Right atrium auricular region (tissue), 2 donors: ENCODE measurements at places on chromosomes 3 and 15. TPM values are rescaled to one million over a fixed set of nuclear protein-coding genes. Genes with fewer than 3 reads are reported as not detected.

- peak; percentile 46 for DNase-seq
Observed at GRCh38 chr15:99435877-99436541, 129.8 kb upstream of the MEF2A start.

GRCh38 chr15:82045179-82045891 lies 483 bp downstream of the MEX3B start:
- DNase-seq = peak; percentile 65

- DNase-seq = no peak
Observed at GRCh38 chr15:42456971-42457370, 34.0 kb downstream of the ZNF106 start.

- no peak for DNase-seq
Observed at GRCh38 chr3:190281308-190282051, 40.8 kb downstream of the CLDN1 start.

GRCh38 chr3:108430540-108430939 lies 79.9 kb downstream of the MYH15 start:
- no peak for DNase-seq

- DNase-seq = peak; percentile 68
Observed at GRCh38 chr3:106609666-106610301, 741.0 kb upstream of the CBLB start.

- no peak for DNase-seq
Observed at GRCh38 chr15:65339920-65340319, 35.4 kb downstream of the RNU5B-1 start.

The IGDCC3 gene
- not detected for total RNA-seq

- DNase-seq = no peak
Observed at GRCh38 chr15:34610354-34610753, 26.9 kb upstream of the GOLGA8B start.

The ALCAM gene
- 16.5 TPM for total RNA-seq

- no peak for DNase-seq
Observed at GRCh38 chr3:160685144-160685766, 8.3 kb downstream of the ARL14 start.

- DNase-seq = no peak
Observed at GRCh38 chr15:85649372-85649771, 145.4 kb downstream of the KLHL25 start.

DNA sequence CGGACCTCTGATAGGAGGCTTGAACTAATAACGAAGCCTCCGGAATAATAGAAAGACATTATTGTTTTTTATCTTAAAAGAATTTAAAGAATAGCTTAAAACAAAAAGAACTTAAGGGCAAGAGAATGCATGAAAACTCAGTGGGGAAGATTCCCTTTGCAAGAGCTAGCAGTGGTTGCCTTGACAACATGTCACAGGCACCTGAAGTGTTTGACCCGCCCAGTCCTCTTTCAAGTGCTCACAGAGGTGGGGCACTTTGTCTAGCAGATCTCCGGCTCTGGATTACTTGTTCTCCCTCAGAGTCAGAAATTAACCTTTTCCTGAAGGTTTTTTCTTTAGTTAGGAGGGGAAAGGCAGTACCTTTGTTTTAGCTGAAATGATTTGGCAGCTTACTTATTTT lies 37.8 kb downstream of the LARS2 start:
- DNase-seq = no peak

DNA sequence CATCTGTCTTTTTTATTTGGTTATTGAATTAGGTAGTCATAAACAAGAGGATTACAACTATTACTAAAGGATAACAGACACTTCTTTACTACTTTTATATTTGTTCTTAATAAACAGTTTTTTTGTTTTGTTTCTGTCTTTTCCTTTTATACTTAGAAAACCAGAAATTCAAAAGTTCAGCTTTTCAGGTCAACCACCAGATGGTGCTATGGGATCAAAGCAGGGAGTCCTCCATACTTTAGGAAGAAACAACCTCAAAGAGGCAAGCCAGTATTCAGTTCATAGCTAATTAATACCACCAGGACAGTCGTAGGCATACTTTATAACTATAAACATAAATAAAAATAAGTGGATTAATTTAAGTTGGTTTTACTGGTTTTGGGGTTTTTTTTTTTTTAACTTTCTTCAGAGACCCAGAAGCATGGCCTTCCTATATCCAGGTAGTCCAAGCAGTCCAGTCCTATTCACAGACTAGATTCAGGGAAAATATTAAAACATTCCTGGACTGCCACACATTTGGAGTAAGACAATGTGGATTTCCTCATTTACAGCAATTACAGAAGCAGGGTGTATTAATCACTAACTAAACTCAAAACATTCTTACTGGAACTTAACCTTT lies 16.0 kb upstream of the EID1 start:
- DNase-seq = no peak

- no peak for DNase-seq
Observed at GRCh38 chr15:33985287-33985686, 17.0 kb downstream of the CHRM5 start.

The GALNT15 gene
- 83.1 TPM for total RNA-seq

GRCh38 chr3:195187609-195188425 lies 83.1 kb downstream of the XXYLT1 start:
- DNase-seq = no peak

DNA sequence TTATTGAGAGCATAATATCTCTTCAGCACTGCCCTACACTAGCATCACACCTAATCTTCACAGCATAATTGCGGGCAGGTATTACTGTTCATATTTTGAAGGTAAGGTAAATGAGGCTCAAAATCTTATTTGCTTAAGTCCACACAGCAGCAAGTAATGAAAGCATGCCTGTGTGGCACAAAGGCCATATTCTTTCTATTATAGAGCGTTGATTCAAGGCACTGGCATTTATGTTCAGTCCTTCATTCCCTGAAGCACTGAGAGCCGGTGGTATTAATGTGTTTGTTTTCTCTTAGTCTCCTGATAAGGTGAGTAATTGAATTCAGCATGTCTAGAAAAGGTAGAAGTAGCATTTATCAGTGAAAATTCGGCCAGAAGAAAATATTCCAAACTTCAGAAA lies 231.2 kb downstream of the BBX start:
- DNase-seq = no peak

GRCh38 chr3:89685731-89686130 lies 578.3 kb downstream of the EPHA3 start:
- no peak for DNase-seq

DNA sequence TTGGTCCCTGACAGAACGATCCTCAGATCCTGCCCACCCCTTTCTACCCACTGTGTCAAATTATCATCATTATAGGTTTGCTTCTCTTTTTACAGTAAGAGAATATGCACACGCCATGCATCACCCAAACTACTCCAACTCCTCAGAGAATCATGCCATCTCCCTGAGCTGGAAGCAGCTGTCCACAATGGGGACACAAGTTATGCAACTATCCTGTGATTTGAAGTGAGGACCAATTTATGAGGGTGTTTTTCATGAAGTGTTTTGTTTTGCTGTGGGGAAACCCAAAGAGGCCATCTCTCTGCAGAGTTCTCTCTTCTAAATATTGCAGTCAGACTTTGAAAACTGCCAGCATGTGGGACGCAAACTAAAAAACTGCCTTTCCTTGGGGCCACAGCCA lies 35.8 kb upstream of the TNFSF10 start:
- no peak for DNase-seq

GRCh38 chr3:193711166-193711485 lies 118.1 kb downstream of the OPA1 start:
- DNase-seq = no peak

- no peak for DNase-seq
Observed at GRCh38 chr3:147371140-147371539, 35.2 kb downstream of the ZIC4 start.

The MYZAP gene
- total RNA-seq = 491 TPM

GRCh38 chr15:51759557-51760070 lies 8.2 kb downstream of the TMOD2 start:
- DNase-seq = no peak

The LRRC31 gene
- not detected for total RNA-seq

GRCh38 chr3:40550167-40550566 lies 25.4 kb downstream of the ZNF621 start:
- no peak for DNase-seq

DNA sequence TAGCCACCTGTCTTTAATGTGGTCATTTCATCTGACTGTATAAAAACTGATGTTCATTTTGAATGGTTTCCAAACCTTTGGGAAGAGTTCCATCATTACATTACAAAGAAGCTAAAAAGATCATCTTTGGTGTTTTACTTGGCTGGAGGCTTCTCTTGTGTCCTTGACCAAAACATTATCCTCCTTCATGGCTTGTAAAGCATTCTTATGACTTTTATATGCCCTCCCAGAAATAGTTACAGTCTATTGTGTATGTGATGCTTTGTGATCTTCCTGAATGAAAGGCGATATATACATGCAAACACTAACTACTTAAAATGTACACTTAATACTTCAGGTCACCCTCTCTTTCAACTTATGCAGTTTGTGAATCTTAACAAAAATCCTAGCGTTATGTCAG lies 525.6 kb downstream of the MECOM start:
- DNase-seq = no peak

GRCh38 chr3:152943645-152944044 lies 108.7 kb downstream of the P2RY1 start:
- no peak for DNase-seq

DNA sequence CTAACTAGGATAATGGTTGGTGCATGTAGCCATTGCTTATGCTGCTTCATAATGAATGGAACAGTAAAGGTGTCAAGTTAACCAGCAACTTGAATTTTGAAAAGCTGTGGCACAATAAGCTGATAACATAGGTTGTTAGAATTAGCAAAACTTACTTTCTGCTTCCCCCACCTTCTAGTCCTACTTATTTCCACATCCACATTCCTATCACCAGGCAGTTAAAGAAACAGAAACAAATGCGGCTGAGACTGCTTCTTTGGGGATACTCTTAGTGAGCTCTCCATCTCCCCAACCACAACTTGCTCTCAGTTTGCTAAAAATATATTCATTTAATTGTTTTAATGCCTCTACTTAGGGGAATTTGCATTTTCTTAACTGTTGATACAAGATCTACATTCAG lies 215.1 kb downstream of the TIGIT start:
- no peak for DNase-seq

DNA sequence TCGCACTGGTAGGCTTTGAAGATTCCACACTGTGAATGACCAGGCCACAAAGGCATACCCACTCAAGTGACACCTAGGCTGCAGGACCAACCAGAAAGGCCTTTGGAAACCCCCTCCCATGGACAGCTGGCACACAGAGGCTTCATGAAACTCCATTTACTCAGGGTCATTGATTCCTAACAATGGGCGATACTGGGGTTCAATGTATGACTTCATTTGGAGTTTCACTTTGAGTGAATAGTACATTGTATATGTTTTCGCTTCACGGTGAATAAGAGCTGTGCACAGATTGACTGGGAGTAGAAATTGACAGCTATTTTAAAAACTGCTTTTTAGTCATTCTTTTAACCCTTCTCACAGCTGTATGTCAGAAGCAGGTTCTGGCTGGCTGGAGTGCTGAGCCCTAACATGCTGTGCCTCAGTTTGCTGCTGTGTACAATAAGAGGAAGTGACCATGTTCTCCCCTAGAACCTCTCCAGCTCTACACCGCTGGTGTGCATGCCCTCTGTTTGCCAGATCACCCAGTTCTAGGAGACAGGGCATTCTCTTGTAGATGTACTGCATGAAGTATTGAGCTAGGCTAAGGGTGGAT lies 15.4 kb upstream of the CX3CR1 start:
- DNase-seq = no peak

The MFGE8 gene
- total RNA-seq = 341 TPM

DNA sequence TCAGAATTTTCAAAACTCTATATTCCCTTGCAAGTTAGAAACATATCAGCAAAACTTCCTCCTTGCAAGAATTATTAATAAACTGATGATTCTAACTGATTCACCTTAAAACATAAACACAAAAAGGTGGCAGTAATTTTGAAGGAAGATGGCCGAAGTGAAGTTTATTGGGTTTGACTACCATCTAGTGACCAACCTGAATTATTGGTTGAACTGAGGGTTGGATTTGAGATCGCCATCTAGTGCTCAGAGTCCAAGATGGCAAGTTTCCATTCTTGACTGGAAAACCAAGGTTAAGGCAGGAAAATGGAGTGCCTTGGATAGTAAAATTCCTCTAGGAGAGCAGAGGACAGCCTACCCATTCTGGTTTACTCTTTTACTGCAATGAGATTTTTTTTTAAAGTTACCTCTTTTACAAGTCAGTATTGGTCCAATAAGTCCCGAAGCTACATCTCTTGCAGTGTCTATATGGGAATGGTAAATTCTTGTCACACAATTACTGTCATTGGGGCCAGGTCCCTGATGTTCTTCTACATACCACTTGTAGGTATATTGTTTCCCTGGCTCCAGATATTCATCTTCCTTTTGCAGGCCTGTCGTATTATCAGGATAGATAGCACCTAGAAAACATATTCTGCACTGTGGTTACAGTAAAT lies 51.6 kb upstream of the CP start:
- no peak for DNase-seq

The XYLB gene
- 0.79 TPM for total RNA-seq

DNA sequence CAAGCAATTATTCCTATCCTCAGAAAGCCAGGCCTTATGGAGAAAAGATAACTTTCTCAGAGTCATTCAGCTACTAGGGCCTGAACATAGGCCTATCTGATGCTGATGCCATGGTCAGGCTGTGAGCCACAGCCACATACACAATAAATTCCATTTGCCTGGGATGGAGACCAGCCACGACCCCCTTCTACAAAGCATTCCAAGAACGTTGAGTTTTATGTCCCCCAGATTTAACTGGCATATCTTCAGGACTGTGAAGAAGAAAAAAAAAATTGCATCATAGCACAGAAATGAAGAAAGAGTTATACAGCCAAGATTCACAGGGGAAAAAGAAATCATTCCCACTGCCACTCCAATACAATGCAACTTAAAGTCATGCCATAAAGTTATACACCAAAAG lies 100.0 kb downstream of the THBS1 start:
- no peak for DNase-seq

DNA sequence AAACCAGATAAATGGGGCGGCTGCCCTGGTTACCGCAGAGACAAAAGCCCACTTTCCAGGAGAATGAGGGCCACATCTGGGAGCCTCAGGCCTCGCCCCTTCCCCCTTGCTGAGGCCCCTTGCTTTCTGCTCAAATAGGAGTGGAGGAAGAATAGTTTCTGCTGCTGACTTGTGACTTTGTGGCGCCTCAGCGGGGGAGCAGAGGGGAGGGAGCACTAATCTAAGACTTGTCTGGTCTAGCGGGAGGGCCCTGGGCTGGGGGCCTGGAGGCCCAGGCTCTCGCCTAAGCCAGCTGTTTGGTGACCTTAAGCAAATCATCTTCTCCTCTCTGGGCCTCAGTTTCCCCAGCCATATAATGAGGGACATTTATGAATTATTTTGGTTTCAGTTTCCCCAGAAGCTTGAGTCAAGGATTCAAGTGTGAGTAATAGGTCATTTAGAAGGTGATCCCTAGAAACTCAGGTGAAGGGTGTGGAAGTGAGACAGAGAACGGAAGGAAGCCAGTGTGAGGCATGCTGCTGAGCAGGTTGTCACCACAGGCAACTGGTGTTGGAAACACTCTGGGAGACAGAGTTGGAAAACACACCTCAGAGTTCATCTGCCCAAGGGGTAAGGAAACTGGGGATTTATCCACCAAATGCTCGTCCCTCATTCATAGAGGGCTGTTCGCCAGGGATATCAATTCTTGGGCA lies 25.9 kb upstream of the SMAD3 start:
- DNase-seq = no peak
